ENCODE measurements at places on chromosomes 2 and 18.

DNA sequence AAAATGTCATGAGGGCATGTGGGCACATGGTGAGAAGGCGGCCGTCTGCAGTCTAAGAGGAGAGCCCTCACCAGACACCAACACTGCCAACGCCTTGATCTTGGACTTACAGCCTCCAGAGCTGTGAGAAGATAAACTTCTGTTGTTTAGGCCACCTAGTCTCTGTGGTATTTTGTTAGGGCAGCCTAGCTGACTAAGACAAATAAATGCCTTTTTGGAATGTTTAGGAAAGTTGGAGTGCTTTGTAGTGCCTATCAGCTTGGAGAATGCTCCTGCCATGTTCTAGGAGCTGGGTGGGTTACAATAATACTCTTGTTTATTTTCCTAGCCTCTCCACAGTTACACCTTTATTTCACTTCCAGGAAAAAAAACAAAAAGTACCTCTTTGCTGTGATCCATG, 92.0 kb downstream of the SPP2 start:
- no peak for DNase-seq

DNA sequence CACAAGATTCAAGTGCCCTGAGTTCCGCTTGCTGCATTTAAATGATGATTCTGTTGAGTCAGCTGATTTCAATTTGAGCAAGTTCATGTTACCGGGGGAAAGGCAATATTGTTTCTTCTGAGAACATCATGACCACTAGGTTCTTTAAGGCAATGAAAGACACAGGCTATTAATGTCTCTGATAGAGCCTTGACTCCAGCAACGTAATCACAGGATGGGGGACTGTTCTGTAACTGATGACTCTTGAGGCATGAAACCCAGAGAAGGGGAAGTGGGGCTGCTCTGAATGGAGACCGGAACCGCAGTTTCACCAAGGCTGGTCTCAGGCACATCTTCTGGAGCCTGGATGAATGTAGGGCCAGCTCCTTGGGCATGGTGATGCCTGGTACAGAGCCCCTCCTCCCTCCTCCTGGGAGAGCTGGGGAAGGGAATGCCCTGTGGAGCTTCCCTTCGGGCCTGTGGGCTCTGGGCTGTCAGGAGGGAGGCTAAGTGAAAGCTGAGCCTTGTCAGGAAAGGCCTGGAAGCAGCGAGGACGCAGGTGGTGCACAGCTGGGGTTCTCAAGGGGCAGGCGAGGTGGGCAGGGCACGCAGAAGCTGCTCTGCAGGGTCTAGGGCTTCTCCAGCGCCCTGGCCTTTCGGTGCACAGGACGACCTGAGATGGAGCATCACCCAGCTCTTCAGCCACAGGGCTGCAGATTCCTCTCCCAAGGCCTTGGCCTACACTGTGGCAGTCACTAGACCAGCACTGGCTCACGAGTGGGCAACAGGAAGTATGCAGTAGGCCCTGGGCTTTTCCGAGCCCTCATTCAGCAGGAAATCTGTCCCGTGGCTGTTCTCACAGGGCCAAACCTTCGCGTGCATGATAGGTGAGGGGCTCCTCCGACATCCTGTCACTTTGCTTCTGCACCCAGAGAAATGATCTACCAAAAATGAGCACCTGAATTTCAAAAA, 36.6 kb upstream of the PRLH start:
- no peak for DNase-seq

DNA sequence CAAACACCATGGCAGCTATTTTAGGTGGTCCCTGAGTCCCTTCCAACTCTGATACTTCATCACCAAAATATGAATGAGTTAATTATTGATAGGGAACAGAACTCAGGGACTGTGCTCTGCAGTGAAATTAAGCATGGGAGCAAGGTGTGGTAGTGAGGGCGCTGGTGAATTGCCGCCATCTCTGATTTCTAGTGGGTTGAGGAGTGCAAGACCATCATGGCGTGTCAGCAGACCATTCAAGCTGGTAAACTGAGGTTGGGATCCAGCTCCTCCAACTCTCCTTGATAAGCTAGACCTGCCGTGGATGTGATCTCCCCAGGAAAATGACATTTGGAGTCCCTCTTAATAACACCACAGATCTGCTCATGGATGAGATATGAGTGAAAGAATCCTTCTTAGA, 70.4 kb downstream of the LYPD1 start:
- DNase-seq, result no peak

DNA sequence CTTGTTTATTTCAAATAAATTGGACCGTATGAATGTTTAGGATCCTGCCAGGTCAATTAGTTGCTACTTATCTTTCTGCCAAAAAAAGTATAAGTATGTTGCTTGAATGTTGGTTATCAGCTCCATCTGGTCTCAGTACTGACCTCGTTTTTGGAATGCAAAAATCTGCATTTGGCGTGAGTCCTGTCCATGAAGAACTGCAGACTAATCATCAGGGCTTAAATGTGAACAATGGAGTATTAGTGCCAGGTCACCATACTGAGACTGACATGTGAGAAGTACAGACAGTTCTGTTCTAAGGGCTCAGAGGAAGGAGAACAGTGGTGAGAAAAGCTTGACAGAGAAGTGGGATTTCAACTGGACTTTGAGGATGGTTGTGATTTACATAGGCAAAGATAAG, 393.1 kb upstream of the SLC14A2 start:
- no peak for DNase-seq

- DNase-seq, result no peak
Observed at GRCh38 chr2:203708846-203709396, 2.5 kb downstream of the CD28 start.

- DNase-seq, result no peak
Observed at GRCh38 chr2:238941262-238941792, 93.4 kb downstream of the TWIST2 start.

DNA sequence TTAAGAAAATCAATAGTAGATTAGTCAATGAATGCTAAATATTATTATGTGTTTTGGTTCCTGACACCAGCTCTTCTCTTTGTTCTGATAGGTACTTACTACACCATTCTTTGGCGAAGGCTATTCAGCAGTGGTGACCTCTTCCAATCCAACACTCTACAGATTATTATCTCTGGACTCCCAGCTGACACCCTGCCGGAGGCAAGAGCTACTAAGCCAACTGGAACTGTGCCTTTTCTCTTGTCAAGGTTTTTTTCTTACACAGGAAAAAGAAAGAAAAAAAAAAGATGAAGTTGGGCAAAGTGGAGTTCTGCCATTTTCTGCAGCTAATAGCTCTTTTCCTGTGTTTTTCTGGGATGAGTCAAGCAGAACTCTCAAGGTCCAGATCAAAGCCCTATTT, 11.7 kb downstream of the CDH7 start:
- no peak for DNase-seq

- no peak for DNase-seq
Observed at GRCh38 chr2:85661139-85661858, 6.7 kb downstream of the SFTPB start.

DNA sequence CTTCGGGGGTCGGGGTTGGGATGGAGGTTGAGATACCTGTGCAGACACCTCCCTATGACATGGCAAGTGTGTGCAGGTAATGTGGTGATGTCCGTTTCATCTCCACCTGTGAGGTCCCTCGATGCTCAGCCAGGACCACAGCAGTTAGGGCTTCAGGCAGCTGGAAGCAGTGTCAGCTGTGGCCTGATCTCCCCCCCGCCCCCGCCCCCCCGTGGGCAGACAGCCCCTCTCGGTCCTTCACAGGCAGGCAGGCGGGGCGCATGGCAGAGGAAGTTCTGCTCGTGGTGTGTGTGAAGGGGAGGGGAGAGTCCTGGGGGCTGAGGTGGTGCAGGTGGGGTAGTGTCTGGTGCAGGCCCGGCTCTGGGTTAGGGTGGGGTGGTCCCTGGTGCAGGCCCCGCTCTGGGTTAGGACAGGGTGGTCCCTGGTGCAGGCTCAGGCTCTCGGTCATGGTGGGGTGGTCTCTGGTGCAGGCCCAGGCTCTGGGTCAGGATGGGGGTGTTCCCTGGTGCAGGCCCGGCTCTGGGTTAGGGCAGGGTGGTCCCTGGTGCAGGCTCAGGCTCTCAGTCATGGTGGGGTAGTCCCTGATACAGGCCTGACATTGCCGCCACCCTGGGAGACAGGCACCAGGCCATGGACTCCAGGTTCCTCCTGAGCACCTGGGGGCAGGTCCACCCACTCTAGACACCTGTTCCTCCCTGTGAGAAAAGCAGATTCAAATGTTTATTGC, 94.3 kb downstream of the NFATC1 start:
- no peak for DNase-seq

DNA sequence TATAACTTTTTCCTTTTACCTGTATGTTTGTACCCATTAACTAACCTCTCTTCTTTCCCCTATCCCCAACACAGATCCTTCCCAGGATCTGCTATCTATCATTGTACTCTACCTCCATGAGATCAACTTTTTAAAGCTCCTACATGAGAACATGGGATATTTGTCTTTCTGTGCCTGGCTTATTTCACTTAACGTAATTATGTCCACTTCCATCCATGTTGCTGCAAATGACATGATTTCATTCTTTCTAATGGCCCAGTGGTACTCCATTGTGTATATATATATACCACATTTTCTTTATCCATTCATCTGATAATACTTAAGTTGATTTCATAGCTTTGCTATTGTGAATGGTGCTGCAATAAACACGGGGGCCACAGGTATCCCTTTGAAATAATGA, 135.9 kb upstream of the THUMPD2 start:
- DNase-seq, result no peak

- no peak for DNase-seq
Observed at GRCh38 chr2:134274121-134274520, 20.2 kb downstream of the MGAT5 start.

- no peak for DNase-seq
Observed at GRCh38 chr2:7083580-7084509, 166.6 kb downstream of the RNF144A start.

DNA sequence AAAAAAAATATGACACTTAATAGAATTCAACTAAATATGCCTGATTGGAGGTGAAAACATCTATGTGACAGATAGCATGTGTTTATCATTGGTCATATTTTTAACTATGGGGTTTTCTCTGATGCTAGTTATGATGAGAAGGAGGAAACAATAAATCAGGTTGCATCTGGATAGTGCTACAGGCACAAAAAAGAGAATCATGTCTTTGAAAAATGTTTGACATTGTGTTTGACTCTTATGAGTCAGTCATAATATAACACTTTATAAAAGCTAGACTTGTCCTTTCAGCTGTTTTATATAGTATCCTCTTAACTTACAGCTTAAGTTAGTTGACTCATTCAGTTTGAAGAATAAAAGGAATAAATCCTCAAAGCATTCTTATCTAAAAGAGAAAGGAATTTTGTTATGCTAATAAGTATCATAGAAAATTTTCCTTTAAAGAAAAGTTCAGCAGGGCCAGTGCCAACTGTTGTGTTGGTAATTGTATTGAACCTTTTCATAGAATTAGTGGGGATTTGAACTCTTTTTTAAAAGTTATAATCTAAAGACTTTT, 78.4 kb upstream of the UBXN4 start:
- DNase-seq, result no peak

- no peak for DNase-seq
Observed at GRCh38 chr2:84654414-84654813, 138.1 kb downstream of the DNAH6 start.

GRCh38 chr2:233816334-233816733, 38.0 kb downstream of the HJURP start:
- no peak for DNase-seq

DNA sequence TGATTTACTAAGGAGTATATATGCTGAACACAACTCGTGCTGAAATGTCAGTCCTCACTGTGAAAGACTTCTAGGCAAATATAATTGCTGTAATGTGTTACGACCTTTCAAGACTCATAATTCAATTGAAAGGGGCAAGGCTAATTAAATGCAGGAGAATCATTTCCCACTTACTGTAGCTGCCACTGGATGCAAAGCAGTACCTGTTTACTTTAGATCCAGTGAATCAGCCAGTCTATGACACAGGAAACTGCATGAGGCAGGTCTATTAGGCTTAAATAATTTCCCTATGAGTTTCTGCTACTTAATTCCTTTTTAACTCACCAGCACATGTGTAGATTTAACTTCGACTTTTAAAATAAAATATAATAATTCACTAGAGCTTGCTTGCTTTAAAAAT, 125.6 kb downstream of the CTNNA2 start:
- no peak for DNase-seq

- DNase-seq, result peak; percentile 68
Observed at GRCh38 chr2:225041207-225041850, 939 bp downstream of the DOCK10 start.

- DNase-seq, result no peak
Observed at GRCh38 chr18:9681217-9681616, 26.9 kb upstream of the RAB31 start.

DNA sequence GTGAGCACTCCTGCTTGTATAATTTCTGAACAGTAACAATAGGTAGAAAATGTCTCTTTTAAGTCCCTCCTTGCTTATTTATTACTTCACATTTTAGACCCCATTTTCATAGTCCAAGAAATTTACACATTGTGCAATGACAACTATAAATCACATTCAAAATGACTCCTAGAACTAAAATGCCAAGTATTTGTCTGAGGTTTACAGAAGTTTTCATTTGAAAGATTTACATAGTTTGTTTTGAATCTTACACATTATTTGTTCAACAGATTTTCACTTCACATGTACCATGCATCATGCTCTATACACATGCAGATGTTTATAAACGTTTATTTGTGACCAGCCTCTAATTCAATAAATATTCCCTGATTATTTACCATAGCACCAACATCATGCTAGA, 15.7 kb upstream of the TRIB2 start:
- DNase-seq, result no peak

DNA sequence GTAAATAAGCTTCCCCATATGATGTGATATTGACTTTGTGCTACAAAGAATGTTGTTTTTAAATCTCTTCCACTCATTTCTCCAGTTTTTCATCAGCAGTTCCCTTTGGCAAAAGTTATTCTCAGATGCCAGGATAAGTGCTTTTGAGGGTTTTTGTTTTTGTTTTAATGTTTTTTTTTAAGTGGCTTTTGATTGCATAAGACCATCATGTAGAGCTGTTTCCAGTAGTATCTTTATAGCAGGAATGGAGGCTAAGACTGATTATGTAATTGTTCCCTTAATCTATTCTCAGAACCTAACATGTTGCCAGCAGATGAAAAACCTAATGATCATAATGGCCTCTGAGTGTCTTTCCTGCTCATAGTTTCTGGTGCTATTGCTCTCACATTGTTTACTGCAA, 77.9 kb downstream of the CABLES1 start:
- no peak for DNase-seq

DNA sequence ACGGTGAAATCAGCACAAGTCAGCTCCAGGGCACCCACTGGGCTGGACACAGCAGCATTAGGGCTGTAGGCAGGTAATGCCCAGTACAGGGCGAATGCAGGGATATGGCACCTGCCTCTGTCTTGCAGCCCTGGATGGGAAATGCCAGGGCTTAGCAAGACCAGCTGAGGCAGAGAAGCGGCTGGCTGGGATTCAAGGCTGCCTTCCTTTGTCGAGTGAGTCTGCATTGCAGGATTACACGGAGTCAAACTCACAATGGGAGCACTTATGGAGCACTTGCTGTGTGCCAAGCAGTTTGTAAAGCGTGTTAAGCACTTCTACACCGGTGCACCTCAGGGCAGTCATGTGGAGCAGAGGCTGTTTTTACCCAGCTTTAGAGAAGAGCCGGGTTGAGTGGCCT, 87.3 kb upstream of the HDAC4 start:
- no peak for DNase-seq

DNA sequence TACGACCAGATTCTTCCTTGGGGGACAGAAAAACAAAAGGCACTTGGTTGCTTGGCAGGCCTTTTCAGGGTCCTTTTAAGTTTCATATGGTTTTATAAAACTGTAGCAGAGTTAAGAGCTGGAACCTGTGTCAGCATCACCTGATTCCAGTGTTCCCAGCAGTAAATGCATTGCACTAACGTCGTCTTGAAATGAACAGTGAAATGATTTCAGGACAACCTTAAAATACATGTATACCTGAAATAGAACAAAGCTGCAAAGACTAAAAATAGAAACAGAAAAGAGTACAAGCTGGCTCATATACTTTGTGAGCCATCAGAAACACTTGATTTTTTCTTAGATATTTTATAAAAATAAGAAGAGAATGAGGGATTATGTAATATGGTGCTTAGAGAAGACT, 51.9 kb downstream of the ACSL3 start:
- DNase-seq, result no peak

Data from stimulated activated CD4-positive, alpha-beta T cell treated with anti-CD3 and anti-CD28 coated beads, Interleukin-2, amount 100 ng/mL, for 24 hours (primary cell).